Eye (tissue), 1 donor: ENCODE measurements at places on chromosomes 6 and 20.

- DNase-seq, result no peak
These were observed 2.9 kb downstream of the MPC1 start for GRCh38 chr6:166379800-166380199.

DNA sequence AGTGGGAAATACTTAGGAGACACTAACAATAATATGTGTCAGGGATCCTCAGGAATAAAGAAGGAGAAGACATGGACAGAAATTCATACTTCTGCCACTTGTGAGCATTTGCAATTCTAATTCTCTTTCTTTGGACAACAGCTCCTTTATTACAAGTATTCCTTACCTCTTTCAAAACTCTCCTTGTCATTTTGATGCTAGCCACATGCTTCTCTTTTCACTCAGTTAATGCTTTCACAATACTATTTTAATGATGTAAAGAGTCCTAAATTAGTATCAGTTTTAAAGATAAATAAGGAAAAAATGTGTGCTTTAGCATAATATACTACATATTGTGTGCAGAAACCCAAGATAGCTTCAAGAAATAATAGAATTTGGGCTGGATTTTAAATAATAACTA, 62.5 kb downstream of the AHI1 start:
- no peak for DNase-seq

GRCh38 chr6:147127587-147127986, 76.6 kb upstream of the STXBP5 start:
- no peak for DNase-seq

DNA sequence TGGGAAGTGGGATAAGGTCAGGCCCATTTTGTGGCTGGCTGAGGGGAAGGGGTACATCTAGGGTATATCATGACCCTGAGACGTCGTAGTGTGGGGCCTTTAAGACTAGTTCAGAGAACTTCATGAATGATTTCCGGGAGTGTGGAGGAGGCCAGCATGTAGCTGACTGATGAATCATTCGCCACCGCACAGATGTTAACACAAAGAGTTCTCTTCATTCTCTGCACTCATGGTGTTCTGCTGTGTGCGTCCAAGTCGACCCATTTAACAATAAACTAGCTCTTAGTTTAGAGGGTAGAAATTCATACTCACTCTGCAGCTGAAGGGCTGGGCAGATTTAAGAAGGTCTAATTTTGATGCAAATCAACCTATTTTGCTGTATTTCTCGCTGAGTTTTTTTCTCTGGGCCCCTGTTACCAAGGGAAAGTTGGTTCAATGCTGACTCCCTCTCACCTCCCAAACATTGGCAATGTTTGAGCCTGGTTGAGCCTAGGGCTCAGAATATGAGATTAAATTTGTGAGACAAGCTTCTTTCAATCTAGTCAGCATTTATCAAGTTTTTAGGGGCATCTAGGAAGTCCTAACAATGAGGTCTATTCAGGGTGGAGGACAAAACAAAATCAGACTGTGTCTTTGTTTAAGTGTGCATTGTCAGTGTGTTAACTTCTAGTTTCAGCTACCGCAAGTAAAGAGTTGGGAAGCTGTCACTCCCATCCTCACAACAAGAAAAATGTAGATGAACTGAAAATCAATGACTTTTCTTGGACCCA, 106.8 kb upstream of the CBLN4 start:
- no peak for DNase-seq

- no peak for DNase-seq
These were observed 151.7 kb downstream of the DST start for GRCh38 chr6:56490993-56491392.

DNA sequence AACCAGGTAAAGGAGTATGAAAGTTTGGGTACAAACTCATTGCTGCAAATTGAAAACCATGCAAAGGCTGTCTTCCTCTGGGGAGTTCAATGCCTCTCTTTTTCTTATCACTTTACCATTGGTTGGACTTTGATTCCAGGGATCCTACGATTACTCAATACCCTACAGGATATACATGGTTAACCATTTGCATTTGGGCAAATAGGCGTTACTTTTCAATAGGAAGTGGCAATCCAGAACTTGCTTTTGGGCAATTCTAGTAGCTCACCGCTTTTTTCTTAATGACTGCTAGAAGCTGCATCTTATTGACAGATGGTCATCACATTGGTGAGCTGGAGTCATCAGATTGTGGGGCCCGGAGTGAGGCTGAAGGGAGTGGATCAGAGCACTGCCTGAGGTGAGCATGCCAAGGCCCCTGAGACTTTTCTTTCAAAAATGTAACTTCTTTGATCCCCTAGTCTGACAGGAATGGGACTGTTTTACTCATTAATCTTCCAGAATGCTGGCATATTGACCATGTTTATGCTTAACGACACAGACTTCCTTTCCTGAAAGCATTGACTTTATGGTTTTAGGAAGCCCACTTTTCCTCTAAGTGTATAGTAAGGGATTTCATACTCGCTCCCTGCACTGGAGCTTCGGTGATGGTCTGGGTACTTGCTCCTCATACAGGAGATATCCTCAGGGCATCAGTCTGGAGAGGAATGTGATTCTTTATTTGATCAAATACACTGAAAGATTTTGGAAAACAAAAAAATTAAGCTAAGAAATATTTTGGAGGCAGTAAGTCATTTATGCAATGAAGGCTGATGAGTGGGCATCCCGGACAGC, at the start of gene CCR6:
Gene CCR6, plus strand, starts transcription at position 270 of the 831 bp plus-strand sequence. CDS start 13,039 bp downstream, outside the sequence.
- DNase-seq, result no peak

- DNase-seq, result no peak
These were observed 168.7 kb downstream of the CDH4 start for GRCh38 chr20:61420781-61421180.

DNA sequence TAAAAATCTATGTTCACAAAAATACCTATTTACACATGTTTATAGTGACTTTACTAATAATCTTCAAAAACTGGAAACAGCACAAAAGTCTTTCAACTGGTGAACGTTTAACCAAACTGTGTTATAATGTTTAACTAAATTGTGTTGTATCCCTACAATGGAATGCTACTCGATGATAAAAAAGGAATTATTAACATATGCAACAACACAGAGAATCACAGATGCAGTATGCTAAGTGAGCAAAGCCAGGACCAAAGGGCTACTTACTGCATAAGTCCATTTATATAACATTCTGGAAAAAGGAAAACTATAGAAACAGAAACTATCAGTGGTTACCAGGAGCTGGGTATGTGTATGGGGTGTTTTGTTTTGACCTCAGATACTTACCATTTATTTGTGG, 602.2 kb upstream of the BTBD3 start:
- DNase-seq, result no peak

GRCh38 chr20:34345402-34345736, 17.7 kb upstream of the ITCH start:
- no peak for DNase-seq

DNA sequence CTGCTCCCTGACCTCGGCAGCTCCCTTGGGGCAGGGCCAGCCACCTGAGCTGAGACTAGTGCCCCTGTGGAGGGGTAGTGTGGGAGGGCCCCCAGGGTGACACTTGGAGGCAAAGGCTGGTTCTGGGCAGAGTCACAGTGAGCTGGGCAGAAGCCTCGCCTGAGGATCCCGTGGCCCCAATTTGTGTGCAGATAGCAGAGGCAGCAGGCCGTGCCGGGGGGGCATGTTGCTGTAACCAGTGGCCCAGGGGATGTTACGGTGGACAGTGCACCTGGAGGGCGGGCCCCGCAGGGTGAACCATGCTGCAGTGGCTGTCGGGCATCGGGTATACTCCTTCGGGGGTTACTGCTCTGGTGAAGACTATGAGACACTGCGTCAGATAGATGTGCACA, 2.9 kb downstream of the KLHDC3 start:
- no peak for DNase-seq

DNA sequence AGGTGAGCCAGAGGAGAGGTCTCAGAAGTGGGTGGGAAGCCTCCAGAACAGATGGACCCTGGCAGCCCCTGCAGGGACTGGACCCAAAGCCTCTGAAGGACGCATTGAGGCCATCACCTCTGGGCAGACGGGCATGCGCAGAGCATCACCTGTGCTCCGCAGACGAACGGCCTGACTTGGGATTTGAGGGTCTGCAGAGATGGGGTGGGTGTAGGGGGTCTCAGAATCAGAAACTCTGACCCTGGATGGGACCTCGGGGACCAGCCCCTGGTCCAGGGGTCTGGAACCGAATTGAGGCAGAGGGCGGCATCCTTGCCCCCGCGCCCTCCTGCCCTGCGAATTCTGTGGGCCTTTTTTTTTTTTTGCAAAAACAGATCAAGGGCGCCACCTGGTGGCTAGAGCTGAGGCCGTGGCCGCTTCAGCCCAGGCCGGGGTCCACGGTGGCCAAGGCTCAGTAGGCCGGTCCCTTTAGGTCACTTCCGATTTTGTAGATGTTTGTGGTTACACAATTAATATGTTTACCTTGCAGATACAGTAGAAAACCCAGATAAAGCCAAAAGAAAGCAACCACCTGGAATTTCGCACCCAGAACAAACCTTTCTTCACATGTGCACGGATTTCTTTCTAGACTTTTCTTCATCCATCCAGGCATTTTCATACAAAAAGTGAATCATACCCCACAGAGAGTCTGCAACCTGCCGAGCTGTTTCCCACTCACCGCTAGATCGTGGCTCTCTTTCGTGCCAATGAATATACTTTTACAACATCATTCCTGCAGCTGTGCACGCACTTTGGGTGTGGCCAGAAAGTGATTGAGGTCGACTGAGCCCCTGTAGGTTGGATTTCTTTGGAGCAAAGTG, 25.9 kb downstream of the ZBP1 start:
- peak; percentile 81 for DNase-seq

- DNase-seq, result no peak
These were observed 239.2 kb downstream of the GMPR start for GRCh38 chr6:16477367-16478149.

DNA sequence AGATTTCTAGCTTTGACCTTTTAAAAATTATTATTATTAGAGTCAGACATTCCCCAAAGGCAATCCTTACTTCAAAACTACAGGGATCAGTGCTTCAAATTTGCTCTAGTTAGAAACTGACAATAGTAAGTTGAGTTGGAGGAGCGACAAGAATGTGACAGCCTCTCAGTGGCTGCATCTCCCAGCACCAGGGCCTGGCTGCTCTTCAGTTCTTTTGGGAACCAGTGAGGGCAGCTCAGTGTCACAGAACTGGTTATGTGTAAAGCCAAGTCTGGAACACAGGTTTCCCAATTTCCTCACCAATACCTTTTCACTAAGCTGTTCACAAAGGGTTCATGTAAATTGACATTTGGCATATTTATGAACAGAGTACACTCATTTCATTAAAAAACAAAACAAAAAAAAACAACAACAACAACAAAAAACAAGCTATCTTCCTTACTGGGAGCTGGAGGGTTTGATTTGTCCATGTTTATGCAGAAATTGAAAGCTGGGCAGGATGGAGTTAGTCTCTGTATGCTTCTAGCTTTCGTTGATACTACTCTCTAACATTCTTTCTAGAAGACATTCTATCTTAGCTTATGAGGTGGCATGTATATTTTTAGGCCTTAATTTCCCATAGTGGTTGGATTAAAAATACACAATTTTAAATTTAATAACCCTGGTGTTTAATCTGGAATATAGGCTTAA, 95.0 kb downstream of the SAMD5 start:
- no peak for DNase-seq

- no peak for DNase-seq
These were observed 17.3 kb downstream of the PPP1R3G start for GRCh38 chr6:5102267-5102970.

DNA sequence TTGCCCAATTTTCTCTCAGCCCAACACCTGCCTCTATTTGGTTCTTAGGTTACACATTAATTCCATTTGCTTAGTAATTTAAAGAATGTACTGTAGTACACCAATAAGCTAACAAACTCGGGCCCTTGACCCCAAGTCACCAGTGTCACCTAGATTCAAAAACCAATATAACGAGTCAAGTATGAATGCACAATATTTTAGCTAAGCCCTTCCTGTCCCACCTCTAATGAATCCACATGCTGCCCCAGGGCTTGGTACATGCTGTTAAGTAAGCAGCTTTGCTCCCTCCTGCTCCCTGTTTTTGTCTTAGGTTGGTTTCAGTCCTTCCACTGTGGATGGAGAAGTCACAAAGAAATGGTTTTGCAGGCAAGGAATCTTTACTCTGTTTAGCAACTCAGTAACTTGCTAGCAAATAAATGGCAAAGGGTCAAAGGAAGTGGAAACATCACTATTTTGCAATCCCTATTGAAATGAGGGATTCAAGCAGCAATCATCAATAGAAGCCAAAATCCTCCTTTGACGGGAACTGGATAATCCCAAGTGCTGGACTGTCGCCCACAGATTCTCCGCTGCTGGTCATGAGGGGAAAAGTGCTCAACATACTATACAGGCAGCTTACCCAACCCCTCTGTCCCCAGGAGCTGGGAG, 5.0 kb upstream of the MPC1 start:
- no peak for DNase-seq

GRCh38 chr6:996271-996852, 303.4 kb upstream of the EXOC2 start:
- no peak for DNase-seq

GRCh38 chr6:5979650-5980420, 26.9 kb downstream of the NRN1 start:
- no peak for DNase-seq

- DNase-seq, result peak; percentile 82
These were observed 59.6 kb upstream of the TAGAP start for GRCh38 chr6:159104163-159104925.

GRCh38 chr6:26216886-26217713, 129.9 kb downstream of the HFE start:
- no peak for DNase-seq

GRCh38 chr20:35870541-35871258, 83.6 kb downstream of the SCAND1 start:
- no peak for DNase-seq

- DNase-seq, result no peak
These were observed 12.5 kb upstream of the HLA-DOA start for GRCh38 chr6:33021917-33022316.

DNA sequence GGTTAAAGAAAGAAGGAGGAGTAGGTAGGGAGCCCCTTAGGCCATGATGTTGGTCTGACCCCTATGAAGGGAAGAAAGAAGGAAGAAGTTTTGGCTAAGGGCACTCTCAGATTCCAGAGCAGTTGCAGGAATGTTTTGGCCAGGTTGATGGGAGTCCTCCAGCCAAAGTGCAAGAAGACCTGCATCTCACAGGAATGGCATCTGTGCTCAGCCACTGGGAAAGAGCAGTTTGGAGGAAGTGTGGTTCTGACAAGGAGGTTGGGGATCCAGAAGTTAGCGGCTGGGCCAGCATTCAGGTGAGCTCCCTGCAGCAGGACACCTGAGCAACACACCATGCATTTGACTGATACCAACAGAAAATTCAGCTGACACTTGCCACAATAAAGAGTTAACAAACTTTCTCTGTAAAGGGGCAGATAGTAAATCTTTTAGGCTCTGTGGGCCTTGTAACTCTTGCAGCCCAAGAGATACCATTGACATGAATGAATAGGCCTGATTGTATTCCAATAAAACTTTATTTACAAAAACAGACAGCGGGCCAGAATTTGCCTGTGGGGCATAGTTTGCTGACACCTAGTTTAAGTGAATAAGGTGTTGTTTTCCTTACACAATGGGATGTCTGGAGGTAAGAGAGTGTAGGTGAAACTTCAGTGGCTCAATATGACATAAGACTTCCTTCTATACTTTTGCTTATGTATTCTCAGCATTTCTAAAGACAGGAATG, 71.0 kb downstream of the EDN1 start:
- DNase-seq, result no peak

- no peak for DNase-seq
These were observed 87.8 kb upstream of the PRSS16 start for GRCh38 chr6:27159725-27160124.
